ENCODE measurements at places on chromosomes 3 and 15. TPM values are rescaled to one million over a fixed set of nuclear protein-coding genes. Genes with fewer than 3 reads are reported as not detected.
A peak's percentile ranks its signal among the peaks of the same experiment; 100 is the strongest.

The LIPC gene
- polyA plus RNA-seq: 1.0 TPM

The HDAC11 gene
- polyA plus RNA-seq: 19.2 TPM

The MAP3K13 gene
- 14.0 TPM for polyA plus RNA-seq

The AGTR1 gene
- polyA plus RNA-seq: 31.0 TPM

The PLA2G4E gene
- polyA plus RNA-seq: 1.8 TPM

The IL12A gene
- 0.76 TPM for polyA plus RNA-seq

The SFMBT1 gene
- polyA plus RNA-seq: 7.4 TPM

The AADACL2 gene
- 0.31 TPM for polyA plus RNA-seq

The ISL2 gene
- not detected for polyA plus RNA-seq

The OPA1 gene
- 41.9 TPM for polyA plus RNA-seq

The SCAANT1 gene
- polyA plus RNA-seq: 1.1 TPM

The C3orf20 gene
- polyA plus RNA-seq: 0.08 TPM

GRCh38 chr15:85047271-85047948 is 65.8 kb downstream of the PDE8A start:
- DNase-seq: peak; percentile 35

GRCh38 chr15:68434021-68434420 is 2.1 kb upstream of the ITGA11 start:
- no peak for DNase-seq

- no peak for DNase-seq
These were observed 171.5 kb upstream of the GOLIM4 start for GRCh38 chr3:168267179-168267578.

GRCh38 chr15:47652328-47652727 is 65.0 kb upstream of the SEMA6D start:
- no peak for DNase-seq

- no peak for DNase-seq
These were observed 131.7 kb downstream of the CADM2 start for GRCh38 chr3:85090495-85090894.

DNA sequence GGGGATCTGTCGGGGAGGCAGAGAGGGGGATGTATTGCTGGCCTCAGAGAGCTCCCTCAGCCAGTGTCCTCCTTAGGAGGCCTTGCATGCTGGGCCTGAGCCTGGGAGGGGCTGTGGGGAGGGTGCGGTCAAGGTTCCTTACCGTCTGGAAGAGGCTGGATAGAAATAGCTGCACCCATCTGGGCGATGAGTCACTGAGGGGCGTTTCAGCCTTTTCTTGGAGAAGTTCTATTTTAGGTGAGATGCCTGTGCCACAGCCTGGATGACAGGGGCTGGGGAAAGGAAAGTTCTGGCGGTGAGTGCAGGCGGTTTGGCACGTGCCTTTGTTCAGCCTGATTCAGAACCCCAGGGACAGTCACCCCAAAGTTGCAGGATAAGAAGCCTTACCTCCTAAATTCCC is 35.7 kb upstream of the APEH start:
- DNase-seq: no peak

GRCh38 chr3:189324538-189325138 is 152.9 kb downstream of the TPRG1 start:
- DNase-seq: no peak

DNA sequence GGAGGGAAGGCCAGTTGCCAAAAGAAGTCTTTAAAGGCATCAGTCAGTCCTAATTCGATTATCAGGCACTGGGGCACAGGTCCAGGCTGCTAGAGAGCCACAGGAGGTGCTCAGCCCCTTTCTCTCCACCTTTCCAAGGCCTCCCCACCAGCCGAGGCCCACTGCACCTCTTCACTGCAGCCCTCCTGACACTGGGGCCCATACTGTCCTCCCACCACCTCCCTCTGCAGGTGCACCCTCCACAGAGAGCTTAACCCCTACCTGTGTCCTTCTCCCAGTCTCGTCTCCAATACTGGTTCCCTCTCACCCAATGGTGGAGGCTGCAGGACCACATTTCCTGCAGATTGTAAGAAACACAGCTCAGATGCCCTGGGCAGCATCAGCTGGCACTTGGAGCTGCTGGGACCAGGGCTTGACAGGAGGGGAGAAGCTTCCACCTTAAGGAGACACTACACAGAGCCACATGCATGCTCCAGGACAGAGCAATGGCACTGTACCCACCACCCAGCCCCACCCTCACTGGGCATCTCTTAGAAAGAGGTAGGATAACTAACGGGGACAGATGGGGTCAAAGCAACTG is 81.6 kb upstream of the PRR20G start:
- no peak for DNase-seq

DNA sequence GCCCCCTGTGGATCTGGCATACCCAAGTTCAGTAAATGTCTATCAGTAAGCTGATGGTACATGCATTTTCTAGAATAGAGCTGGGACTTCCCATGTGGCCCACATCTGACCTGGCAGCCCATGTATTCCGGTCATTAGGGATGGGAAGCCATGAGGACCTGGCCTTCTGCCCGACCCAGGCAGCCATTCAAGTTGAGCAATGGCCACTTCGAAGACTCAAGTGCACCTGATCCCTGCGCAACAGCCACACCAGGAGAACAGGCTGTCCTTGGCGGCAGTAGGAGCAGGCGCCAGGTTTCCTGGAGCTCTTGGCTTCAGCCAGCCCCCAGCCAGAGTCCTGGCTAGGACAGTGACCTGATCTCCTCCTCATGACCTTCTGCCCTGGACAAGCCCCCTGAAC is 14.6 kb downstream of the HEMK1 start:
- no peak for DNase-seq

DNA sequence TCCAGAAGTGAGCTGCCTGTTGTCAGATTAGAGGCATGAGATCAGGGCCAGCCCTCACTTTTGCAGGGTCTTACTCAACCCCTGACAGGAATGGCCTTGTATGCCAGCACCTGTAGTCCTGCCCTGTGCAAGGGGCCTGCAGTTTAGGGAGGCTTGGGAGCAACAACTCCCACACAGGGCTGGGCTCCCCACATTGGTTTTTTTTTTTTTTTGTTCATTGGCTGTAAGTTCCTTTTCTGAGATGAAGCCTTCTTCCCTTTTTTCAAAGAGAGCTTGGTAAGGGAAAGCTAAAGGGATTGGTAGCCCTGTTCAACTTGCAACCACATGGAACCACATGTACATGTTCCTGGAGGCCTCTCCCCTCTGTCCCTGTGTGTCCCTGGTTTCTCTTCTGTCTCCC is 46.4 kb downstream of the TNFAIP8L3 start:
- no peak for DNase-seq

- DNase-seq: no peak
These were observed 18.6 kb downstream of the SAMD7 start for GRCh38 chr3:169929830-169930519.

DNA sequence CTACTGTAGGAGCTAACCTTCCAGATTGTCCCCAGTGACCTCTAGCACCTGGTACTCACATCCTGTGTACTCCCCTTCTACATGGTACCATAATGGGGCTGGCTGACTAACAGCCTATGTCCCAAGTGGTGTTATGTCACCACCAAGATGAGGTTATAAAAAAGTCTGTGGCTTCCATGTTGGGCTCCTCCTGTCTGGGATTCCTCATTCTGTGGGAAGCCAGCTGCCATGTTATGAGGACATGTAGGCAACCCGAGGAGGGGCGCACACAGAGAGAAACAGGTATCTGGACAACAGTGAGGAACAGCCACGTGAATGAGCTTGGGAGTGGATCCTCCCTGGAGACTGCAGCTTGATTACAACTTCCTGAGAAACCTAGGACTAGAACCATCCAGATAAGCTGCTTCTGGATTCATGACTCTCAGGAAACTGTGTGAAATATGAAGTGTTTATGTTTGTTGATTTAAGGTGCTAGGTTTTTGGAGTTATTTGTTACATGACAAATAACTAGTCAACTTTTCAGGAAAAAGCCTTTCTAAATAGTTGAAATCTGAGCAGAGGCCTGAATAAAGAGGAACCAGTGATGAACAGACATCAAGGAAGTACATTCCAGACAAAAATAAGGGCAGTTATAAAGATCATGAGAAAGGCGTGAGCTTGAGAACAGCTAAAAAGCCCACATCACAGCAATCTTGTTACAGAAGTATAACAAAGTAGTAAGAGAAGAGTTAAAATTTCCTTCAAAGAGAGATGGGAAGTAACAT is 21.7 kb downstream of the GOLIM4 start:
- DNase-seq: no peak

GRCh38 chr3:120742849-120743365 is 363 bp downstream of the GTF2E1 start:
- no peak for DNase-seq

GRCh38 chr3:14188041-14188754 is 9.6 kb downstream of the LSM3 start:
- no peak for DNase-seq

- no peak for DNase-seq
These were observed 206.1 kb downstream of the TIGIT start for GRCh38 chr3:114499976-114500375.

DNA sequence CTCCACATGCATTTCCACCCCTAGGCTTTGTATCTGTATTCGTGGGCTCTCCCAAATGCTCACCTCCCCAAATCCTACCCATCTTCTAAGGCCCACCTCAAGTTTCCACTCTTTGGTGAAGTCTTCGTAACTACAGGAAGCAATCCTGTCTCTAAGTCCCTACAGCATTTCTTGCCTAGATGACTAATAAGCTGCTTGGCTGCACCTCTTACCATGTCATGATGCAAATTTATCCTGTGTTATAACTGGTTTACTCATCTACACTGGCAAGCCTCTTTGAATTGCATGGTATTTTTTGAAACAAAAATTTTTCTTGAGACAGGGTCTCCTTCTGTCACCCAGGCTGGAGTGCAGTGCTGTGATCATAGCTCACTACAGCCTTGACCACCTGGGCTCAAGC is 73.3 kb downstream of the SETMAR start:
- DNase-seq: no peak

- no peak for DNase-seq
These were observed 48.7 kb upstream of the TSC22D2 start for GRCh38 chr3:150359381-150359780.

DNA sequence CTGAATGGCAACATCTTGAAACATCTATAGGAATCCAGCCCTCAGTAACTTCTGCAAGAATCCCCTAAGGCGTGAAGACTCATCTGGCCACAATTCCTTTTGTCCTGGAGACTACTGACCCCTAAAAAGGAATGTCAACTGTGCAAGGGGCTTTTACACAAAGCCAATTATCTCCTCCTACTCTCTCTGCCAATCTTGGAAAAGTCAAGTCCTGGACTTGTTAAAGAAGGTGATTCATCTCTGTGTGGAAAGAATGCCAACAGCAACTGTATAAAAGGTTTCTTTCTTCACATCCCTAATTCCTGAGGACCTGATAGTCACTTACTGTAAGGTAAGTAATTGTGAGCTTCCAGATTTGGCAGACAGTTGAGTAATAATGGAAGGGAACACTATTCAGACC is 22.3 kb downstream of the THRB start:
- DNase-seq: no peak

- peak; percentile 19 for DNase-seq
These were observed 272.2 kb upstream of the CHRNA7 start for GRCh38 chr15:31758126-31758525.

- no peak for DNase-seq
These were observed 41.9 kb upstream of the SLC6A1 start for GRCh38 chr3:10950476-10951294.

GRCh38 chr15:70301396-70301795 is 203.7 kb upstream of the TLE3 start:
- DNase-seq: no peak

DNA sequence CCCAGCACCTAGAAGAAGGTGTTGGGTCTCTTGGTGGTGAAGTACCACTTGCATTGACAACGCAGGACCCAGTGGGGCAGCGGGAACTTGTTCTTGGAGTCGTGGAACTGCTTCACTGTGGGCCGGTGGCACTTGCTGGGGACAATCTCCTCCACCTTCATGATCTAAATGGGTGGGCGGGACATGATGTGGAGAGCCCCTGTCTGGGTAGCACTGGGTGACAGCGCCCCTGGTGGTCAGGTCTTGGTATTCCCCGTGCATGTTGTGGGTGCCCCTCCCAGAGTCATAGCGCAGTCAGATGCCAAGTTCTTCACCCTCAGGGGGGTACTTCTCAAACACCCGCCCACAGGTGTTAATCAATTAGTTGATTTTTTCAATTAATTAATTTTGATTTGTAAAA is 60.2 kb downstream of the AGBL1 start:
- no peak for DNase-seq

- no peak for DNase-seq
These were observed 8.9 kb upstream of the SEMA5B start for GRCh38 chr3:123036352-123037014.

All from hindlimb muscle (tissue), 1 donor.